SK-N-MC (cell line): ENCODE measurements at places on chromosomes 1 and 21.

DNA sequence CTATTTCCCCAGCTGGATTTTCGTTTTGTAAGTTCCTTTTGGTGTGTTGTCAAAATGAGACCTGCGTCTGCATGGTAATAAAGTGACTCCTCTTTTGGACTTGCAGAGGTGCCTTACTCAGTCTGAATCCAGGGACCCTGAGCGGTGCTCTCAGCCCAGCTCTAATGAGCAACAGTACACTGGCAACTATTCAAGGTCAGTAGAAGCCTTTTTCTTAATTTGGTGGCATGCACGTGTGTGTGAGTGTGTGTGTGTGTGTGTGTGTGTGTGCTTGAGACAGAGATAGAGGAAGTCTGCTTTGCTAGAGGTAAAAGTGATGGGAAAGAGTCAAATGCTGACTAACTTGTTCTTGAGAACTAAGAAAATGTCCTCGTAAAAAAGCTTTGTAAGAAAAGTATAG, 105.4 kb downstream of the CD247 start:
- DNase-seq = no peak

- DNase-seq = no peak
These were observed 87.0 kb downstream of the EIF4G3 start for GRCh38 chr1:21089731-21090130.

DNA sequence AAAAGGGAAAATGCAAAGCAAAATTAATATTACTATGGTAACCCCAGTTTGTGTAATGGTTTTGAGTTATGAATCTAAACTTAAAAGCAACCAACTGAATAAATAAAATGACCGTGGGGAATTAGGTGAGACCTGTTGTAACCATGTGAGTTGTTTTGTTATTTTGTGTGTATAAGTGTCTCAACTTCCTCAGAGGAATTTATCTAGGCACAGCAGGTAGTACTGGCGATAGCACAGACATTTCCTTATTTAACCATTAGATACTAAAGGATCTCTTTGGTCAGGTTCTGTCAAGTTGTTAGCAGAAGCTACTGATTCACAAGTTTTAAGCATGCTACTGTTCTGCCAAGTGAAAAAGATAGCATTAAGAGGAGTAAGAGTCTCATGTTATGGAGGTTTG, 39.3 kb upstream of the LRRC7 start:
- no peak for DNase-seq

DNA sequence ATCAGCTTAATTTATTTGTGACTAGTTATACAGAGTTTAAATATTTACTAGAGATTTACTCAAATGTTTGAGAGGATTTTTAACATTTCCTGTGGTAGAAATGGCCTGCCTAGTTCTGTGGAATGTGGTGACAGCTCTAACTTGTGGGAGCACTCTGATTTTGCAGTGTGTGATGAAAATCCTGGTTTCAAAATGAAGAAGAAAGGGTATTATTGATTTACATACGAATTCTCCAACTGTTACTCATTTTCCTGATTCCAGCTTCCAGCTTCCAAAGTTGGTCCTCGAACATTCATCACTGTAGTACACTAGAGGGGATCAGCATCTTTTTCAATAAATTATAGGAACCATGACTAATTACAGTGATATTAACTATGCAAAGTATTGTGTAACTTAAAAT, 462.7 kb upstream of the PKN2 start:
- DNase-seq = no peak

GRCh38 chr1:112172294-112172882, 182.9 kb upstream of the KCND3 start:
- no peak for DNase-seq

DNA sequence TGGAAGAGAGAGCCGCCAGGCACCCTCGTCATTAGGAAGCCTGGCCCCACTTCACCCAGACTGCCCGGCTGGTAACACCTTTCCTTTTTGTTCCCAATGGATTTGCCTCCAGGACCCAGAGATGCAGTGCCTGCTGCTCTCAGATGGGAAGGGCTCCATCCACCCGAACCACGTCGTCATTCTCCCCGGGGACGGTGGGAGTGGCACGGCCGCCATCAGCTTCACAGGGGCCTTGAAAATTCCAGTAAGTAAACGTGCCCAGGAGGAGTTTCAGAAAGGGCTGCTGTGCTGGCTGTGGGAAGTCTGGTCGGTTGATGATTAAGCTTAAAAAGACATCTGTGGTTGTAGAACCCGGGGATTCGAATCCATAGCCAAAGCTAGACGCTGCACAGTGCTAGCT, 45.2 kb downstream of the SLC37A1 start:
- no peak for DNase-seq

GRCh38 chr1:155135415-155136028, at the start of gene SLC50A1:
Gene SLC50A1, plus strand, starts transcription at chr1:155135852. Its CDS starts 60 bp downstream, at chr1:155135912.
- DNase-seq = peak; percentile 26

- no peak for DNase-seq
These were observed 36.0 kb downstream of the KRTAP10-1 start for GRCh38 chr21:44503901-44504399.

DNA sequence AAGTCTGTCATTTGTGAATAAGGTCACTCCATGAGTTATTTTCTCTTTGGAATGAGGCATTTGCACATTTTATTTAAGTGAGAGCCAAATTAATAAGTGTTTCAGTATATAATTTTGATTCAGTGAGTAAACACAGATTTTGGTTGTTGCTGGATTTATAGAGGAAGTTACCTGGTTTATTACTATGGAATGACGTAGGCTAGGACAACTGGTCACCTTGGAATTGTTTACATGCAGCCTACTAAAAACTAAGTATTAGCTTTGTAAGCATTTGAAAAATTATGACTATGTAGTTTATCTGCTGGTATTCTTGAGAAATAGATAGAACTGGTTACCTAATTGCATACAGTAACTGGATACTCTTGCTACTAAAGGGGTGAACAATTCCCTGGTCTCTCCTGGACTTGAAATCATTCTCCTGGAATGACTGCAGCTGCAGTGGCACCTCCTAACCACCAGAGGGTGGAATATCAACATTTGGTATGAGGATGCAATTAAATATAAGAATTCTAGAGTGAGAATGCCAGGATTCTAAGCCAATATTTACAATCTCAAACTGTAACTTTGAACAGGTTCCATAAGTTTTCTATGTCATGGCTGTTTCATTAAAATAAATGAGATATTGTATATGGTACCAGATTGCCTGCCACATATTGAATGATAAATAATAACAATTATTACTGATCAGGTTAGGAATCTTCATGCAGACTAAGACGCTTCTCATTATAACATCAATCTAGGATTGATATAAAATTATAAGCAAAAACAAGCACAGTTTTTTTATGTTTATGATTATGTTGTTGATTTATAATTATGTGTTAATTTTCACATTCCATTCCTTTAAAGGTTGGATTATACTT, 3.5 kb upstream of the KRTAP27-1 start:
- DNase-seq = peak; percentile 3

GRCh38 chr1:239893127-239893731, 198.5 kb upstream of the FMN2 start:
- DNase-seq = no peak

GRCh38 chr1:215002471-215002870, 80.1 kb upstream of the KCNK2 start:
- no peak for DNase-seq

DNA sequence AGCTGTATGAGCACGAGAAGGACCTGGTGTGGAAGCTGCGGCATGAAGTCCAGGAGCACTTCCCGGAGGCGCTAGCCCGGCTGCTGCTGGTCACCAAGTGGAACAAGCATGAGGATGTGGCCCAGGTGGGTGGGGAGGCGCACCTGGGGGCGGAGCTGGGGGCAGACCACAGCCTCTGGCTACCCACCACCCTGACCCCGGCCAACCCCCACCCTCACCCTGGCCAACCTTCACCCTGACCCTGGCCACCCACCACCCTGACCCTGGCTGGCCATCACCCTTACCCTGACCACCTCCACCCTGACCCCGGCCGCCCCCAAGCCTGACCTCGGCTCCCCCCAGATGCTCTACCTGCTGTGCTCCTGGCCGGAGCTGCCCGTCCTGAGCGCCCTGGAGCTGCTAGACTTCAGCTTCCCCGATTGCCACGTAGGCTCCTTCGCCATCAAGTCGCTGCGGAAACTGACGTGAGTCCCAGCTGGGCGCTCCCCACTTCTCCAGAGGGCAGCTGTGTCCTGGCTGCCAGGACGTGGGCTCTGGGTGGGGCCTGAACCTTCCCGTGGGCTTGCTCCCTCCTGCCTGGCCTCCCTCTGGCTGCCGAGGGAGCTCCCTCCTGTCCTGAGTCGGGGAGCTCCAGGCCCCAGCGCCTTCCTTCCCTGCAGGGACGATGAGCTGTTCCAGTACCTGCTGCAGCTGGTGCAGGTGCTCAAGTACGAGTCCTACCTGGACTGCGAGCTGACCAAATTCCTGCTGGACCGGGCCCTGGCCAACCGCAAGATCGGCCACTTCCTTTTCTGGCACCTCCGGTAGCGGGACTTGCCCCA, 69.5 kb downstream of the PIK3CD start:
- DNase-seq = no peak

DNA sequence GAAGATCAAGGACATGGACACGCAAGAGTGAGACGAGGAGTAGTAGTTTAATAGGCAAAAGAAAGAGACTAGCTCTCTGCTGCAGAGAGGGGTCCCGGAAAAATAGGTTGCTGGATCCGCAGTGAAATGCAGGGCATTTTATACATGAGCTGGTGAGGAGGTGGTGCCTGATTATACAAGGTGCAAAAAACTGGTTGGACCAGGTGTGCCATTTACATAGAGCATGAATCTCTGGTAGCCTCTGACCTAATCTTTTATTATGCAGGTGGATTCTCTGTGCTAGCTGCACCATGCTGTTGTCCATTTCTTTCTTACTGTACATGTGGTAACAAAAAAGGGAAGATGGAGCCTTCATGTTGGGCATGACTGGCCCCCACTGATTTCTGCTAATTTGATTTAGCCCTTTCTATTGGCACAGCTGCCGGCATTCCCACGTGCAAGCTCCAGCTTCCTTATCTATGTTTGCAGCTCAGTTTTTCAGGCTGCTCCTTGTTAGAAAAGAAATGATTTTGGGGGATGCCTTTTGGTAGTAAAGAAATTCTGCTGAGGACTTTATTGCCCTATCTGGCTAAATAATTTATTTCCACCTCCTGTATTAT, 548.1 kb downstream of the BRINP3 start:
- DNase-seq = no peak

- DNase-seq = no peak
These were observed 48.2 kb downstream of the RHOU start for GRCh38 chr1:228783418-228784040.

- DNase-seq = no peak
These were observed 26.3 kb downstream of the PRMT2 start for GRCh38 chr21:46661642-46662366.

GRCh38 chr1:85296980-85297379, 20.5 kb upstream of the BCL10 start:
- no peak for DNase-seq

- DNase-seq = no peak
These were observed 36.4 kb upstream of the COL11A1 start for GRCh38 chr1:103144681-103145080.

- no peak for DNase-seq
These were observed 147.0 kb upstream of the ERG start for GRCh38 chr21:38645282-38645681.

DNA sequence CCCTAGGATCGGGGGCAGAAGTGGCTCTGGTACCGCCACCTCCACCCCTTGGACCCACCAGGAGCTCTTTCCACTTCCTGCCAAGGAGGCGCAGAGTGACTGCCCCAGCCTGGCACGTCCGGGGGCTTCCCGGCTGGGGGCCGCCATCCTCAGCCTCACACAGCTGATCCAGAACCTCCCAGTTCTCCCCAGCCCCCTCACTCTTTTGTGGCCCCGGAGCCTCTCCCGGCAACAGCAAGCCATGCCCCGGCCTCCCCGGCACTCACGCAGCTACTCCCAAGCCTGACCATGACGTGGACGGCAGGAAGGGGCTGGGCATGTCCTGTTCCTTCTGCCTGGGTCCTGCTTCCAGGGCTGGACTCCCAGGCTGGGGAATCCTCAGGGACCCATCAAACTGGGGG, 17.1 kb downstream of the TP73 start:
- no peak for DNase-seq

GRCh38 chr21:38072489-38072888, 156.2 kb upstream of the KCNJ6 start:
- no peak for DNase-seq

GRCh38 chr1:8065369-8065768, 39.3 kb upstream of the ERRFI1 start:
- no peak for DNase-seq

- DNase-seq = no peak
These were observed 55.3 kb upstream of the DPH5 start for GRCh38 chr1:101080859-101081258.

GRCh38 chr1:246302711-246303317, 204.3 kb downstream of the SMYD3 start:
- no peak for DNase-seq

GRCh38 chr1:74340656-74341055, 105.5 kb downstream of the TNNI3K start:
- no peak for DNase-seq
